ENCODE measurements at places on chromosomes 12 and 14.
A peak's percentile ranks its signal among the peaks of the same experiment; 100 is the strongest.

GRCh38 chr12:125533434-125534029, 468.3 kb downstream of the AACS start:
- no peak for DNase-seq

GRCh38 chr14:52949711-52950409, 990 bp downstream of the FERMT2 start:
- no peak for DNase-seq

- DNase-seq, result no peak
These were observed 5.8 kb upstream of the HOXC12 start for GRCh38 chr12:53948650-53949593.

- DNase-seq, result no peak
These were observed 62.3 kb downstream of the OTOGL start for GRCh38 chr12:80161612-80162011.

- no peak for DNase-seq
These were observed 233.3 kb upstream of the EGLN3 start for GRCh38 chr14:34184126-34184525.

GRCh38 chr12:19665121-19665900, 226.0 kb downstream of the AEBP2 start:
- DNase-seq, result no peak

DNA sequence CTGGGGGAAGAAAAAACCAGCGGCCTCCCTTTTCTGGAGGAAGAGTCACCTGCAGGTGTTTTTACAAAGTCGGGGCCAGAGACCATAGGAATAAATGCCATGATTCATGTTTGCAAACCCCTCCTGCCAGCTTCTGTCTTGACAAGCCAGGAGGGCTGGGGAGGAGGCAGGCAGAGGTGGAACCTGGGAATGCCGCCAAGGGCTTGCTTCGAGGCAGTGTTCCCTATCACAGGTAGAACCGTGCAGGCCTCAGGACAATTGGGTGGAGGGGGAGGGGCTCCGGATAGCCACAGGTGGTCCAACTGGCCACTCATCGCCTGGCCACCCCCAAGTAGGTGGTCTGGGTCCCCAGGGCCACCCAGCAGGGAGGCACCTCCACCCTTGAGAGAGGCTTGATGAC, 14.2 kb upstream of the DLK1 start:
- DNase-seq, result no peak

GRCh38 chr14:88245321-88245720, 77.7 kb downstream of the KCNK10 start:
- no peak for DNase-seq

- DNase-seq, result no peak
These were observed 18.1 kb downstream of the RAB21 start for GRCh38 chr12:71772735-71773134.

GRCh38 chr12:29681370-29681769, 102.4 kb downstream of the TMTC1 start:
- no peak for DNase-seq

- peak; percentile 23 for DNase-seq
These were observed 20.8 kb downstream of the MLXIP start for GRCh38 chr12:122099280-122099749.

DNA sequence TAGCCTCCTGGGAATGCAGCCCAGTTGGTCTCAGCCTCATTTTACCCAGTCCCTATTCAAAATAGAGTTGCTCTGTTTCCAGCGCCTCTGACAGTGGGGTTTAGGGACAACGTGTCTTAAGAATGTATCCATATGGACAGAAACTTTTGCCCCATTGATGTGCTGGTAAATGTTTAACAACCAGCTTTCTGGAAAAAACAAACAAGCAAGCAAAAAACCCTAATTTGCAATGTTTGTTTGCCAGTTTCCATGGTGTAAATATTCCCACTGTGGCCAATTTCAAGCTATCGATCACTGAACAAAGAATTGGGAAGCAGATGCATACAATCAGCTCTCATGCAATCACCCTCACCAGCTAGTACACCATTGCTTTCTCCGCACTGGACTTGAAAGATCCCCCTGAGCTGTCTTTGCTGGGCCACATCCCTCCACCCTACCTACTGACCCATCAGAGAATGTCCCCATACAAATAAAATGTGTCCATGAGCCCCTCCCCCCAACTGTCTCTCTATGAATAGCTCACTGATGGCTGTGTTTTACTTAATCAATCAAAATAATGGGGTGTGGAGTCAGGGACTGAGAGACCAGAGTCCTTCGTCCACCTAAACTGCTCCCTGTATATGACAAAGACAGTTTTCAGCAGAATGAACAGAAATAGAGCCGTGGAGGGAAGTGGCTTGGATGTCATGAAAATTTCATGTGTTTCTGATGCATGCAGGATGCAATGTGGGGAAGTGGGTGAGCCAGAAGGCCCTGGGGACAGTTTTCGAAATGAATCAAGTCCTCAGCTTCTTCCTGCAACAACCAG, 40.8 kb downstream of the CCDC60 start:
- DNase-seq, result no peak

- no peak for DNase-seq
These were observed 68.6 kb downstream of the HMGA2 start for GRCh38 chr12:65892841-65893251.
